ENCODE measurements at places on chromosomes 3 and 15. TPM values are rescaled to one million over a fixed set of nuclear protein-coding genes. Genes with fewer than 3 reads are reported as not detected.

AHSG gene
- 90.9 TPM for polyA plus RNA-seq

SLC33A1 gene
- polyA plus RNA-seq = 41.6 TPM

MEGF11 gene
- polyA plus RNA-seq = 3.0 TPM

DNA sequence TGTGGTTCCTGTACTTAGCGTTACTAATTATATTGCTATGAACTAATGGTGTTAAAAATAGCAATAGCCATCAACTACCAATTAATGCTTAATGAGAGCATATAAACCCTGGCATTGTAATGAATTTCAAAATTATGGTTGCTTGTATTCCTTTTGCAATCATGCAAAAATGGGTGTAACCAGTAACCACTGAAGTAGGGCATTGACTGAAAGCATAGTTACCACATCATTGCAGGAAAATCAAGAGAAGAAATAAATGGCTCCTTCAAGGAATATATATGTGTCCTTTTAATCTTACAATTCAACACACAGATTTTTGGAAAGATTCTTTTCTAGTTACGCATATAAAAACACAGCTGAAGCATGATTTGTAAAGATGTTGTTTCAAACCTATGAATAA is 328.3 kb upstream of the AGTR1 start:
- no peak for DNase-seq

DNA sequence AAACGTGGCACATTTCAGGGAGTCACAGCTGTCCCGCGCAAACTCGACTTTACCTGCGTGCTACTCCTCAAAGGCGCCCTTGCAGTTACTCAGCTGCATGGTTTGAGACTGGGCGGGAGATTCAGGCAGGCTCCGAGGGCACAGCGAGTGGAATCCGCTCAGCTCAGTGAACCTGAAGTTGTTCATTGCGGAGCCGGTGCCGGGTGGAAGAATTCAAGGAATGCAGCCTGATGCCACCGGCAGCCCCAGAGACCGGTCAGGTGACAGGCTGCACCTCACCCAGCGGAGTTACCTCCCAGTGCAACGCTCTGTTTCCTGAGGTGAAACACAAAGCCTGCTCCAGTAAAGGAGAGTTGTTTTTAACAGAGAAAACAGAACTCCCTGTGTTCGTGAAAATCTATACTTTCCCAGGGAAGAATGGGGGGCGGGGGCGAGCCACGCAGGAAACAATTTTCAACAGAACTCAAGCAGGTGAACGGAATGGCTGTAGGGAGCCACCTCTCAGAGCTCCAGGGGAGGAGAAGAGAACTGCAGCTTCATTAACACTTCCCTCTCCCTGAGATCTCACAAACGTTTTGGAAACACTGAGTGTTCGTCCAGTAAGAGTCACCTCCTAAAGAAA is 3.8 kb downstream of the VEPH1 start:
- peak; percentile 72 for DNase-seq

- DNase-seq = no peak
These were observed 18.0 kb downstream of the ARL14 start for GRCh38 chr3:160695003-160695402.

- no peak for DNase-seq
These were observed 54.7 kb upstream of the ATP13A3 start for GRCh38 chr3:194541483-194541882.

DNA sequence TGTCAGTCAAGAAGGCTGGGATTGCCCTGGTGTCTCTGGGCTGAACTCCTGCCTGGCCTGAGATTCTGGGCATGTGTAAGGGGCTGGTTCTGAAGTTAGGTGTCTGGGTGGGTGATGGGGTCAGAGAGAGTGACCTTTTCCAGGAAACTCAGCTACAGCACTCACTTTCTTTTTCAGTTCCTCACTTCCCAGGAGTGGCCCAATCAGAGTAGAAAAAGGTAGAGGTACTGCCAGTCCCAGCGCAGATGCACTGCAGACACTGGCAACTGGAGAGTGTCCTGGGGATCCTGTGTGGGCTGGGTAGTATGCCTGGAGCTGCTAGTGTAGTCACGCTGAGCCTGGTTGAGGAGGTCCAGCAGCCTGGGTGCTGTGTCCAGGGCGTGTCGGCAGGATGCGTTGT is 46.5 kb upstream of the APEH start:
- no peak for DNase-seq

GRCh38 chr3:19013879-19014278 is 134.4 kb upstream of the KCNH8 start:
- no peak for DNase-seq

Data from left renal cortex interstitium (tissue), 4 donors.